ENCODE measurements at places on chromosomes 3 and 15.

DNA sequence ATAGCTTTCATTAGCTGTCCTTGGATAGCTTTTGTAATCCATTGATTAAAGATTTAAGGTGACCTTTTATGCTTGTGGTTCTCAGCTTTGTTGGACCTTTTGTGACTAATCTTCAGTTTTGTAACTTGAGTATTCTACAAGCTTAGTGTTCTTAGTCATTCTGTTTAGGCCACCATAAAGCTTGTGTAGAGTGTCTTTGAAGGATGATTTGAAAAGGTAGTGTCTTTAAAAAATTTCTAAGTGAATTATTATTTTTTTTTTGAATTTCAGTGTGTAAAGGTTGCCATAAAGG lies 7.5 kb downstream of the MORF4L1 start:
- DNase-seq = no peak

- no peak for DNase-seq
These were observed 22.1 kb downstream of the MAP2K1 start for GRCh38 chr15:66408675-66409282.

- no peak for DNase-seq
These were observed 168.8 kb upstream of the TOPAZ1 start for GRCh38 chr3:44072601-44073540.

- DNase-seq = no peak
These were observed 995.9 kb upstream of the CFAP20DC start for GRCh38 chr3:60045686-60046085.

- DNase-seq = no peak
These were observed 20.0 kb downstream of the RIOX2 start for GRCh38 chr3:97952280-97952679.

GRCh38 chr15:66212563-66212921 lies 41.0 kb downstream of the MEGF11 start:
- DNase-seq = no peak

- DNase-seq = no peak
These were observed 478.7 kb downstream of the MFSD1 start for GRCh38 chr3:159280386-159281191.

DNA sequence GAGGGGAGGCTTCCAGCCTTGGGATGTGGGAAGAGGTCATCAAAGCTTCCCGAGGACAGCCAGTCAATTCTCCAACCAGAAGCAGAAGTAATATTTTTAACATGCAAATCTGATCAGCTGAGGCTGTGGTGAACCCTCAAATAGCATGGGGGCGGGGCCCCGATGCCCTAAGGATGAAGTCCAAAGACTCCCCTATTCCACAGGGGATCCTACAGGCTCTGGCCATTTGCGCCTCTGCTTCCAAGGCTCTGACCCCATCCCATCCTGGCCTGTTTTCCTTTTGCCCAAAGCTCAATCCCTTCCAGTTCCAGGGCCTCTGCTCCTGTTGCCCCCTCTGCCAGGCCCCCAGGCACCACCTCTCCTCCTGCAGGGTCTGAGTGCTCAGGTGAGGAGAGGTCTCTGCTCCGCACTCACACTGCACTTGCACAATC lies 6.7 kb upstream of the CSK start:
- no peak for DNase-seq
